CD4-positive, alpha-beta T cell treated with Interleukin-15 for 4 hours (primary cell): ENCODE measurements at places on chromosomes 6 and 20.

GRCh38 chr20:48740292-48740649 is 87.5 kb downstream of the PREX1 start:
- no peak for DNase-seq

DNA sequence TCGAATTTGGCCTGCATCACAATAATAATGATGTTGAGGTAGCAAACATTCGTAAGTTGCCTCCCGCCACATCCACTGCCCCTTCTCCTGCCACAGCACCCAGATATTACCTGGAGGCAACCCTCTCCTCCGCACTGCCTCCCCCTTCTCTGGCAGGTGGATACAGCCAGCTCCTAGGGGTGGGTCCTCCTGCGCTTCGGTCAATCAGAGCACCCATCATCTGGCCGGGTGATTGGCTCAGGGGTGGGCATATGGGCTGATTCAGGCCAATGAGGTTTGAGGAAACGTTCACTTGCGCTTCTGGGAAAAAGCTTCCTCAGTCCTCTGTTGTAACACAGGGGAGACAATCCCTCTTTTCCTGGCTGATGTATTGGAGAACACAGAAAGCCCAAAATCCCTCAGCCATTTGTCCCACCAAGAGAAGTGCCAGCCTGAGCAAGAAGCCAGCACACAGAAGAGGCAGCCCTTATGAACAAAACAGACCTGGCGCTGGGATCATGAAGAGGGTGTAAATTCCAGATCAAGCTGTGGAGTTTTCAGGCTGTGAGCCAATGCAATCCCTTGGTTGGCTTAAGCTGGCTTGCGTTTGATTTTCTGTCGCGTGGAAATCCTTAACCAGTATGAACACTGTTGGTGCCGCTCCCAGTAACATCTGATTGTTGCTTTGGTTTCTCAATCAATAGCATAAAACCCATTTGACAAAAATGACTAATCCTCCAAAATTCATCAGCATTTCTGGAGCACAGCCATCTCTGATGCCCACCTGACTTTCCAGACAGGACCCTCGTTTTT is 82.2 kb downstream of the PRDM1 start:
- no peak for DNase-seq

GRCh38 chr20:38406476-38406875 is 28.7 kb downstream of the SNHG17 start:
- DNase-seq = no peak

DNA sequence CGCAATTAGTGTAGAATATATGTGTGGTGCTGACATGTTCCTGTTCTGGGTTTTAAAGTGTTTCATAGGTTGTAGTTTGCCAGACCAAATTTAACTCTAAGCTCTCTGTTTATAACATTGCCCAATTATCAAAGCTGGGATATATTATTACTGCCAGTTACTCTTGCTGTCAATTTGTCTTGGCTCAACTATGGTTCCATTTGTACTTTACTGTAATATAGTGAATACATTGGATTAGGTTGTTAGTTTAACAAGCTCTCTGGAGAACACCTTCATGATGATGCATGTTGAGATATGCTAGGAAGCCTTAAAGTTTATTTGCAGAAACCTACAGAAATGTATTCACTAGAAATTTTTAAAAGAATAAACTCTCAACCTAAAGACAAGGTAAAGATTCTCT is 259.6 kb downstream of the ZFAND3 start:
- DNase-seq = no peak

GRCh38 chr6:53648184-53648943 is 17.2 kb downstream of the KLHL31 start:
- DNase-seq = no peak

DNA sequence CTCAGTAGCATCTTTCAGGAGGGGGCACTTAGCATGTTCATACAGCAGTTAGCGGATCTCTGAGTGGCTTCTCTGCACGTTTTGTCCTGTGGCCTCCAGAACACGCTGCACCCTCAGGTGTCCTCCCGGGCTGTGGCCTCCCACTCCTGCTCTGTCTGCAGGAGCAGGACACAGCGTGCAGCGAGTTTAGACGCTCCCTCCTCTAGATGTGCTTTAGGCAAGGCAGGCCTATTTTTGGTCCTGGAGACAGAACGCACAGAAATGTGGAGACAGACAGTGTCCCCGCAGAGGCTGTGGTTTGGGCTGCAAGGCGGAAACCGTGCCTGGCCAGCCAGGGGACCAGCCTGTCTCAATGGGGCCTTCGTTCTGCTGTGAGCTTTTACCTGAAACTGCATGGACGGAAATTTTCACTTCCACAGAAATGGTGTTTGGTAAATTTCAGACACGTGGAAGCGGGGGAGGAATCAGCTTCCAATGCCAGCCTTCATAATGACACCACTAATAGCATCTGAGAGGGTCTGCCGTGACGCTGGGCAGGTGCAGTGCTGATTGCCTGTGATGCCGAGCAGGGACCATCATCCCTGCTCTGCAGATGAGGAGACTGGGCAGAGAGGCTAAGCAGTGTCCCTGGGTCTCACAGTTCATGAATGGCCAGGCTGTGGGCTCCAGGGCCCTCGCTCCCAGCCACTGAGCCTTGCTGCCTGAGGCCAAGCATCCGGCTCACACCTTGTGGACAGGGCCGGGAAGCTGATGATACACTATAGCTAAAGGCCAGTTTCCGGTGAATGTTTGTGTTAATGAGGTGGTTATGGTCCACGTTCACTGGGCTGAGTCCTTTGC is 120.9 kb downstream of the SYCP2 start:
- DNase-seq = no peak

GRCh38 chr6:37320646-37321045 is 33.1 kb upstream of the RNF8 start:
- no peak for DNase-seq

DNA sequence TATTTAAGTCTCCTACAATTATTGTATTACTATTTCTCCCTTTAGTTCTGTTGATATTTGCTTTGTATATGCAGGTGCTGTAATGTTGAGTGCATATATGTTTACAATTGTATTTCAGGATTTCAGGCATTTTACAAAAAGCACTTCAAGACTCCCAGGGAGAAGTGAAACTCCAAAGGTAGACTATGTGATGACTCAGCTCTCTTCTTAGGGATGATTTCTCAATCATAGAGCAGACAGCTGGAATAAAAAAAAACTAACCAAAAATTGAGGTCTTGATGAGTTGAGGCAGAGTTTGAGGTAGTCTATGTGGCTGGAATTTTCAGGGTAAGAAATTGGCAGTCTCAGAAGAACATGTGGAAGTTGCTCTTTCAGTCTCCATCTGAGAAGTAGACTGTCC is 786.1 kb downstream of the TFAP2A start:
- DNase-seq = no peak

GRCh38 chr6:40597301-40597700 is 10.1 kb upstream of the LRFN2 start:
- DNase-seq = no peak

DNA sequence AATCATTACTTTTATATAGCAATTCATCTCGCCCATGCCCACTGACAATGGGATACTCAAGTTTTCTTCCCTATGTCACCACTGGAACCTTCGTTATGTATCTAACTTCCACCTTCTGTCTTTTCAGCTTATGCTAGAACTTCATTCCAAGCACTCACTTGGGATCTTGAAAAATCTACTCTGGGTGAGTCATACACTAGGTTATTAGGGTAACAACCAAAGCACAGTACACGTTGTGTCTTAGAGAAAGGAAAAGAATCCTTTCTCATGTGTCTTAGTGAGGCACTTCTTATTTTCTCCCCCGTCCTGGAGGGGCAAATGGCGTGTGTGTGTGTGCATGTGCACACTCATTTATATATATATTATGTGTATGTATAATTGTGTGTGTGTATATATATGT is 18.3 kb upstream of the FAM162B start:
- no peak for DNase-seq

DNA sequence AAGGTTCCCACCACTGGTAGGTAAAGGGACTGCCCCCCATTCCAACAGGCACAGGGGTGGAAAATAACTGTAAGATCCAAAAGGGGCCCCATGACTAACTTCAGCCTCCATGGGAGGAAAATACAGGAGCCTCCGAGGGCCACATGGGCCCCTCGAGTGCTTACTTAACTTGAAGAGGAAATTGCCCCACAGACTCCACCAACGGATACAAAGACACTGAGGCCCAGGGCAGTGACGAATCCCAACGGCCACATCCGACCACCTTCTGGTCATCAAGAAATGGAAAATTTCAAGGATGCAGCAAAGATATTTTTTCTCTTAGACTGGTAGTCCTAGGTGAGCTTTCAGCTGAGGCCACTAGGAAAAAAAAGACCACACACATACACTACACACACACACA is 116.0 kb upstream of the MRPS10 start:
- no peak for DNase-seq

- DNase-seq = no peak
These were observed 132.1 kb downstream of the MRPL14 start for GRCh38 chr6:43995137-43995536.

- DNase-seq = no peak
These were observed 19.1 kb downstream of the GABRR2 start for GRCh38 chr6:89295981-89296380.

- DNase-seq = no peak
These were observed 93.2 kb downstream of the CLVS2 start for GRCh38 chr6:123089226-123089625.

GRCh38 chr20:43140726-43141125 is 49.0 kb downstream of the PTPRT start:
- DNase-seq = no peak

GRCh38 chr6:1679688-1680068 is 70.0 kb downstream of the FOXC1 start:
- DNase-seq = no peak

DNA sequence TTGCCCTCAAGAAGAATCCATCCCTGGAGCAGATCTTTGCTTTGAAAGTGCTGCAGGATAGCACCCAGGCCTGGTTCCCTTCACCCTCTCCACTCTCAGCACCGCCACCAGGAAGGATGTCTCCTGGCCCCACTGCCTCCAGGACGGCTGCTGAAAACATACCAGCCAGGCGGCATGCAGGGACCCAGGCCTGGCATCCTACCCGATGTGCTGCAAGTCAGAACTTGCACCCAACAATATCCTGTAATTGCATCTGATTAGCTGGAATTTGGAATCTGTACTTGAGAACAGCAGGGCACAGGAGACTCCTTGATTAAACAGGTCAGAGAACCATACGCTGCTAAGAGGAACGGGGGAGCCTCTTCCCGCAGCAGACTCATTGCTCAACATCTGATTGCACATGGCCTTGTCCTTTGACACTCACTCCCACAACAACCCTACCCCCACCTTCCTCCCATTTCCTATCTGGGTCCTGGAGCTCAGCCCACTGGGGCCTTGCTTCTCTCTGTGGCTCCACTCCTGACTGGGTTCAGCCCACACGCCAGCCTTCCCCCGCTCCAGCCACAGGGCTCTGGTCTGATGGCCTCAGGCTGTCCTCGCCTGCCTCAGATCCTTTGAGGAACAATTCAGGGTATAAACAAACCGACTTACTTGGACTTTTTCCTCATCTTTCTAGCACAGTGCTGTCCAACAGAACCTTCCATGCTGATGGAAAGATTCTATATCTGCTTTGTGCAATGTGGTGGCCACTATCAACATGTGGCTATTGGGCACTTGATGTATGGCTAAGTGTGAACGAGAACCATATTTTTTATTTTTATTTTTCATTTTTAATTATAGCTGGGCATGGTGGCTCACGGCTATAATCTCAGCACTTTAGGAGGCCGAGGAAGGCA is 78.0 kb downstream of the FGD2 start:
- DNase-seq = no peak

DNA sequence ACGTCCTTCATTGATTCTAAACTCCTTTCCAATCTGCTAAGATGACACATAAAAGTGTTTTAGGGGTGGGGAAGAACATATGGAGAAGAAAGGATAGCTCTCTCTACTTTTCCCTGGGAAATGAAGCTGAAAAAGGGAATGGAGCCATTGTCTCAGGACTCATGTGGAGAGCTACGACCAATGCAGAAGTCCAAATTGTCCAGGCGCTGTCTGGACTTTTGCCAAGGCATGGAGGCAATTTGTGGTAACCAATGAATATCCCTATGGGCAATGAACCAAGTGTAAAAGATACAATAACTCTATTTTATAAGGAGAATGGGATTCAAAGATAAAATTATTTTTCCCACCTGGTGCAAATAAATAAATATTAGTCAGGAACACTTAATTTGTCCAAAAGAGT is 16.1 kb downstream of the FBXL4 start:
- DNase-seq = no peak

- no peak for DNase-seq
These were observed 19.2 kb upstream of the RIPOR3 start for GRCh38 chr20:50710492-50711063.

GRCh38 chr20:63156221-63156671 is 59.7 kb downstream of the YTHDF1 start:
- DNase-seq = no peak

DNA sequence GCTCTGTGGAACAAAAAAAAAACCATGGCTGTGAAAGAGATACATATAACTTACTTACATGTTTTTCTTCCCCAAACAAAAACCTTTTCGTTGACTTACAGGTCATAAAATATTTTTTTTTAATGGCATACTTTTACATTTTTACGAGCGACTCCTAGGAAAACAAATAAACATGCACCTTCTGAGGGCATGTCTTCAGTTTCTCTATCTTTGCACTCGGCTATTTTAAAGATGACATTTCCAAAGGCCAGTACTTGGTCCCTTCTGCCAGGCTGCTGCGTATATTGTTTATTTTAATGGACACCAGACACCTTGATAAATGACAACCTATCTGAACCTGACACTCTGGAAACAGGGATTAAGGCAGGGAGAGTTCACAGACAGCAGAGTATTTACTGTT is 49.4 kb downstream of the PIGU start:
- no peak for DNase-seq

- DNase-seq = no peak
These were observed 51.8 kb downstream of the UTRN start for GRCh38 chr6:144336900-144337299.

- DNase-seq = no peak
These were observed 58.0 kb downstream of the TOX2 start for GRCh38 chr20:43972692-43973091.

DNA sequence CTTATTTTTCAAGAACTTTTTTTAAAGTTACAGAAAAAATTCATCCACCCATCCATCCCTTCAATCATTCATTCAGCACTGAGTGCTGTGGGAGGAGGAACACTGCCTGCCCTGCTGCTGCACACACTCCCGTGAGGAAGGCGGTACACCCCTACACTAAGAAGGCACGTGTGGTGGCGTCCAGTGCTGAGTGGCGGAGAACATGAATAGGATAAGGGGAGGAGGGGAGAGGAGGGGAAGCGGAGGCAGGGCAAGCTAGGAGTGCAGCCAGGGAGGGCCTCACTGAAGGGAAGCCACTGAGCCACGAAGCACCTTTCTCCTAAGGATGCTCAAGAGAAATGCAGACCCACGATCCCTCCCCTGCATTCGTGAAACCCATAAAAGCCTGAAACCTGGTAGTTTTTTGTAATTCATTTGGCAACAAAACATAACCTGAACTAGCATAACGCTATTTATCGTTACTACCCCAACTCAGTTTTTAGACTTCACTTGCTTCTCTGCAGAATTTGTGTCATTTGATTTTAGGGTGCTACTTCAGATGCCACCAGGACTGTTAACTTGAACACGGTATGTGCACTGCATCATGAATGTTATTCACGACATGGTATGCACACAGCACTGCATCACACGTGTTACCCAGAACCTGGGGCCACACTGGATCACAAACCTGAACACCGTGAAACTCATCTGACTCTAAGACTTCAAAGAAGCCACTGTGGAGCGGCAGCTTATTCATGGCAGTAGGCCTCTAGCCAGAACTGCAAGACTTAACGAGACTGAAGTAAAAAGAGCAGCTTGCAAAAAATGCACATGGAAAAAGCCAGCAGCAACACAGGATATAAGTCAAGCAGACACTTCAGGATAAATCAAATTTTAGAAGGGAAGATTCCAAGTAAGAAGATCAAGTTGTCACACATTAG is 3.5 kb downstream of the RNASET2 start:
- DNase-seq = peak; percentile 51
